ENCODE measurements at places on chromosomes 6 and 20.

- no peak overlapping the region for H3K27ac ChIP-seq
- DNase-seq = no peak
- peaks cover 2% of the 10 kb centered on the region for H3K4me1 ChIP-seq
- no peaks in the 10 kb centered on the region for H3K27me3 ChIP-seq
These were observed 8.1 kb upstream of the GUCA1A start for GRCh38 chr6:42165016-42165415.

GRCh38 chr6:169398342-169399105 lies 144.9 kb upstream of the THBS2 start:
- H3K4me3 ChIP-seq = no peak overlapping the region
- no peak overlapping the region for H3K27ac ChIP-seq
- no peaks in the 10 kb centered on the region for H3K27me3 ChIP-seq
- H3K36me3 ChIP-seq = no peaks in the 10 kb centered on the region
- no peak for DNase-seq
- no peaks in the 10 kb centered on the region for H3K4me1 ChIP-seq

GRCh38 chr6:16572943-16573342 lies 188.3 kb downstream of the ATXN1 start:
- H3K27me3 ChIP-seq = no peaks in the 10 kb centered on the region
- no peaks in the 10 kb centered on the region for H3K4me1 ChIP-seq
- H3K4me3 ChIP-seq = no peak overlapping the region
- no peak overlapping the region for H3K27ac ChIP-seq
- no peak for DNase-seq
- no peaks in the 10 kb centered on the region for H3K36me3 ChIP-seq

GRCh38 chr20:38609815-38610214 lies 8.2 kb downstream of the ARHGAP40 start:
- H3K27me3 ChIP-seq = no peaks in the 10 kb centered on the region
- no peak for DNase-seq
- H3K27ac ChIP-seq = no peak overlapping the region
- H3K4me1 ChIP-seq = peaks cover 1% of the 10 kb centered on the region
- no peak overlapping the region for H3K4me3 ChIP-seq
- no peaks in the 10 kb centered on the region for H3K36me3 ChIP-seq

GRCh38 chr6:82179415-82179814 lies 68.1 kb downstream of the IBTK start:
- no peak for DNase-seq
- no peak overlapping the region for H3K4me3 ChIP-seq
- no peaks in the 10 kb centered on the region for H3K4me1 ChIP-seq
- H3K27ac ChIP-seq = no peak overlapping the region
- no peaks in the 10 kb centered on the region for H3K36me3 ChIP-seq

DNA sequence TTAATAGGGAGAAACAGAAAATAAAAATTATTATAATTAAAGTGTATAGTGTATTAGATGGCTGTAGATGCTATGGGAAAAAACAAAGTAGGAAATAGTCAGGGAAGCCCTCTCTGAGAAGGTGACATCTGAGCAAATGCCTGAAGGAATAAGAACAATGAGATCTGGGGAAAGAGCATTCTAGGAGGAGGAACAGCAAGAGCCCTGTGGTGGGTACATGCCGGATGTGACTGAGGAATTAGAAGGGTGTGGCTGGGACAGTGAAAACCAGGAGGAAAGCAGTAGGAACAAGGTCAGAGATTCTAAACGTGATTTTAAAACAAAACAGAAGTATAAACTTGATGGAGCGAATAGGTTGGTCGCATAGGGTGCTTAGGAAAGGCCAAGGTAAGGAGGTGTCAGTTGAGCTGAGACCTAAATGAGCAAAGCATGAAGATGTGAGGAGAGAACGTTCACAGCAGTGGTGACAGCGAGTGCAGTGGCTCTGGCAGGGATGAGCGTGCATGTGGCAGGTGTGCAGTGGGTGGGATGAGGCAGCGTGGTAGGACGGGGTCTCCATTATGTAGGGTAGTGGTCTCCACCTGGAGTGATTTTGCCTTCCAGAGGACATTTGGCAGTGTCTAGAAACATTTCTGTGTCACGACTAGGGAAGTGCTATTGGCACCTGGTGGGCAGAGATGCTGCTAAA lies 97.1 kb upstream of the MRPS10 start:
- peaks cover 8% of the 10 kb centered on the region for H3K4me1 ChIP-seq
- no peak overlapping the region for H3K27ac ChIP-seq
- H3K36me3 ChIP-seq = no peaks in the 10 kb centered on the region
- H3K27me3 ChIP-seq = no peaks in the 10 kb centered on the region
- no peak overlapping the region for H3K4me3 ChIP-seq
- no peak for DNase-seq
